Immature natural killer cell (primary cell): ENCODE measurements at places on chromosomes 6 and 20.
A peak's percentile ranks its signal among the peaks of the same experiment; 100 is the strongest.

DNA sequence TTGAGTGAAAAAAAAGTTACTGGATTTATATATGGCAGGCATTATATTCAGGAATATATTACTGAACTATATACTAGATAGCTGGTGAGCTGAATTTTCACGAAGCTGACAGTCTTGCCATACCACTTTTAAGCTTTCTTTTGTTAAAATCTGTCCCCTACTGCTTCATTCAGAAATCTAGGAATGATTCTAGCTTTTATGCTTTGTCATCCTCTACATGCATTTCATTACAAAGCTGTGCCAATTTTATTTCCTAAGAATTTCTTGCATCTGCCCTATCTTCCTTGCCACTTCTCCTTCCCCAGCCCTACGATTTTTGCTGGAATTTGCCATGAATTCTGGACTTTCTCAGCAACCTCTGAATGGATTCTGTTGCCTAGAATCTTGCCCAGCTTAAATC is 158.5 kb upstream of the ADGRB3 start:
- H3K36me3 ChIP-seq = no peaks in the 10 kb centered on the region
- H3K4me3 ChIP-seq = no peak overlapping the region
- H3K27me3 ChIP-seq = no peaks in the 10 kb centered on the region
- no peaks in the 10 kb centered on the region for H3K4me1 ChIP-seq
- no peak overlapping the region for H3K27ac ChIP-seq
- DNase-seq = no peak

DNA sequence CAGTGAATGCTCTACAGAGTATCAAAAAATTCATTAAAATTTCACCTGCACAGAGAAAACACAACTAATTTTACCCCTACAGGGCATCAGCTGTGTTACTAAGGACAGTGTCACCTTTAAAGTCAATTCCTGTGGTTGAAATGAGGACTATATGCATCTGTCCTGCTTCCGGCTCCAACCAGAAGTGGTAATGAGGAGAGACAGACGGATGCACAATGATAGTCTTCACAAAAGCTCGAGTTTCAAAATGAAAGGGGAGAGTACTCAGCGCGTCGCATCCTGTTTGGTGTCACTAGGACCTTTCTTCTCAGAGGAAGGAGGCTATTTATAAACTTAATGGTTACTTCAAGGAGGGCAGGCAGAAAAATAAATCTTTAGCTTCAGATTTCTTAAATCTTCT is 86.5 kb downstream of the LYRM4 start:
- peaks cover 61% of the 10 kb centered on the region for H3K4me1 ChIP-seq
- H3K27me3 ChIP-seq = no peaks in the 10 kb centered on the region
- H3K27ac ChIP-seq = peak overlapping the region; percentile 89
- peak overlapping the region; percentile 81 for H3K4me3 ChIP-seq

GRCh38 chr20:52943185-52943841 is 28.8 kb upstream of the TSHZ2 start:
- no peak overlapping the region for H3K27ac ChIP-seq
- H3K4me3 ChIP-seq = no peak overlapping the region
- peaks cover 7% of the 10 kb centered on the region for H3K27me3 ChIP-seq
- no peak for DNase-seq
- no peaks in the 10 kb centered on the region for H3K36me3 ChIP-seq

- DNase-seq = no peak
- peaks cover 4% of the 10 kb centered on the region for H3K36me3 ChIP-seq
- H3K4me3 ChIP-seq = no peak overlapping the region
- no peaks in the 10 kb centered on the region for H3K27me3 ChIP-seq
These were observed 19.2 kb downstream of the PDE7B start for GRCh38 chr6:135870722-135871121.

- peak overlapping the region; percentile 91 for H3K27ac ChIP-seq
- peaks cover 2% of the 10 kb centered on the region for H3K27me3 ChIP-seq
- no peaks in the 10 kb centered on the region for H3K36me3 ChIP-seq
These were observed 699 bp upstream of the HSPA1B start for GRCh38 chr6:31826793-31827285.

DNA sequence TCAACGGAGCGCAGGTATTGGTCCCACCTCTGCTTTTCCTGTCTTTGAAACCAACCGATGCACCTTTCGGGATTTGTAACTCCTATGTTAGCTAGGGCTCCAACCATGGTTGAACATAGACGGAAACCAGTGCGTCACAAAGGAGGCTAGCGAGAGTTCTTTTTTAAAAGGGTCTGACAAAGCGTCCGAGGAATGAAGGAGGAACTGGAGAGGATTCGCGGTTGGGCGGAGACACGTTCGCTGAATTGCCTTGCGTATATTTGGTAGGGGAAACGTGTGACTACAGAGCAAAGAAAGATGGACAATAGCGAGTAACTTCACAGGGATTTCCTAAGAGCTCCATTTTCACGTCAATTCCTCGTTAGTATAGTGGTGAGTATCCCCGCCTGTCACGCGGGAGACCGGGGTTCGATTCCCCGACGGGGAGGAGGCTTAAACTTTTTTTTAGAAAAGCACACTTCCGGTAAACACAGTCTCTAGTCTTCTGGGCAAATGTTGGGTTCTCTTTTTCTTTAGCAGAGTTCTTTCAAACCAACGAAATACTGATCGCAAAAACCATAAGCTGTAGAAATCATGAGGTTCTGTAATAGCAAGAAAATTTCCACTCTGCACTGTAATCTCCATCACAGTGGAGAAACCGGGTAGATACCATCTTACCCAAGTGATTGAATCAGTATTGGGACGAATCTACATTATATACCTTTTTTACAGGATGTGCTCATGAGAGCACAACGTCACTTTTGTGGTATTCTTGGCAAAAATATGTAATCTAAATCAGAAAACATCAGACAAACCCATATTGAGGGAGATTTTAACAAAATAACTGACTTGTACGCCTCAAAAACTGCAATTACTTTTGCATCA is 6.6 kb upstream of the ZNF184 start:
- no peak overlapping the region for H3K27ac ChIP-seq
- H3K4me1 ChIP-seq = peaks cover 7% of the 10 kb centered on the region
- peak; percentile 90 for DNase-seq

GRCh38 chr6:10837009-10837621 is 1.2 kb downstream of the MAK start:
- peaks cover 46% of the 10 kb centered on the region for H3K27me3 ChIP-seq
- DNase-seq = no peak
- H3K4me1 ChIP-seq = peaks cover 17% of the 10 kb centered on the region
- peak overlapping the region; percentile 55 for H3K27ac ChIP-seq
- H3K36me3 ChIP-seq = no peaks in the 10 kb centered on the region

DNA sequence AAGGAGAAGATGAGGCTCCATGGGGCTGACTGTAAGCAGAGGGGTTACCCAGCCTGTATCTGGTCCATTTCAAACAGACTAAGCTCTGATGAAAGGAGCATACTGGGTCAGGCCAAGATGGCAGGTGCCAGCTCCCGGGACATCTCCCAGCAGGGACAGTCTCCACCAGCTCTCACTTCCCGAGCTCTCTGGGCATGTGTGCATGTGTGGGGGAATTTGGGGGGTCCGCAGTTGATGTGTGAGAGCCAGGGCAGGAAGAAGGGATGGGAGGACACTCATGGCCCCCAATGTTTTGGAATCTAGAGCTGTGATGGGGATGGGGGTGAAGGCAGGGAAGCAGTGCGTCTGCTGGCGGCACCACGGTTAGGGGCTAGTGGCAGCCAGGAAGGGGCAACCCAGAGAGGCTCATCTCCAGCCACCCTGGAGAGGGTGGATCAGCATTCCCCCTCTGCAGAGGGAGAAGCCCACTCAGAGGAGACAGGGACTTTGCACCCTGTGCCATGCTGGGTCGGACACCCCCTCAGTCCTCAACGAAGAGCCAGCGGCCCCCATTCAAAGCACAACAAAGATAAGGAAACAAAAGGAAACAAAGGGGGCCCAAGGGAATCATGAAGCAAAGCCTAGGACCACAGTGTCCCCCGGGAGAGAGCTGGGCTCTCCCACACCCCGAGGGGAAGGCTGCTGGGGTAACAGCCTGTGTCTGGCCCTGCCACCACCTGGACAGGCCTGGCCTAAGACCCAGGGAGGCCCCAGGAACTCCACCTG is 52.4 kb downstream of the DSTN start:
- peaks cover 1% of the 10 kb centered on the region for H3K4me1 ChIP-seq
- DNase-seq = no peak
- H3K36me3 ChIP-seq = peaks cover 35% of the 10 kb centered on the region

- peak overlapping the region; percentile 48 for H3K4me3 ChIP-seq
- no peaks in the 10 kb centered on the region for H3K36me3 ChIP-seq
- no peak for DNase-seq
- peaks cover 2% of the 10 kb centered on the region for H3K27me3 ChIP-seq
- no peaks in the 10 kb centered on the region for H3K4me1 ChIP-seq
These were observed 609 bp downstream of the MYL9 start for GRCh38 chr20:36541768-36542488.

DNA sequence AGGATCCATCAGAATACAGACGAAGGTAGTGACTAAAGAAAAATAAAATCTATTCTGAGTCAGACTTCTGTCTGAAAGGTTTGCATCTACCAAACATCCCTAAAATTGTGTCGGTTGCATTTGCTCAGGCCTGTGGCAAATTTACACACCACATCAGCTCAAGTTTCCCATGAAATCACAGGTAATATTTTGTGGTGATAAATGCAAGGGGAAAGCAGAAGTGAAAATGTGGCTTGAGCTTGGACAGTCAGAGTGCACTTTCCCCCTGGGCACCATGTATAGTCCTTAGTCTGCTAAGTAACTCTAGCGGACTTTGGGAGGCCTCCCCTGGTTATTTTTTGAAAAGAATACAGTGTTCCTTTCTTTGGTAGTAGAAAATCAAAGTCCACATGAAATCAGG is 159.1 kb downstream of the PKHD1 start:
- no peak for DNase-seq
- H3K36me3 ChIP-seq = no peaks in the 10 kb centered on the region
- no peaks in the 10 kb centered on the region for H3K4me1 ChIP-seq
- no peak overlapping the region for H3K27ac ChIP-seq
- peaks cover 10% of the 10 kb centered on the region for H3K27me3 ChIP-seq

DNA sequence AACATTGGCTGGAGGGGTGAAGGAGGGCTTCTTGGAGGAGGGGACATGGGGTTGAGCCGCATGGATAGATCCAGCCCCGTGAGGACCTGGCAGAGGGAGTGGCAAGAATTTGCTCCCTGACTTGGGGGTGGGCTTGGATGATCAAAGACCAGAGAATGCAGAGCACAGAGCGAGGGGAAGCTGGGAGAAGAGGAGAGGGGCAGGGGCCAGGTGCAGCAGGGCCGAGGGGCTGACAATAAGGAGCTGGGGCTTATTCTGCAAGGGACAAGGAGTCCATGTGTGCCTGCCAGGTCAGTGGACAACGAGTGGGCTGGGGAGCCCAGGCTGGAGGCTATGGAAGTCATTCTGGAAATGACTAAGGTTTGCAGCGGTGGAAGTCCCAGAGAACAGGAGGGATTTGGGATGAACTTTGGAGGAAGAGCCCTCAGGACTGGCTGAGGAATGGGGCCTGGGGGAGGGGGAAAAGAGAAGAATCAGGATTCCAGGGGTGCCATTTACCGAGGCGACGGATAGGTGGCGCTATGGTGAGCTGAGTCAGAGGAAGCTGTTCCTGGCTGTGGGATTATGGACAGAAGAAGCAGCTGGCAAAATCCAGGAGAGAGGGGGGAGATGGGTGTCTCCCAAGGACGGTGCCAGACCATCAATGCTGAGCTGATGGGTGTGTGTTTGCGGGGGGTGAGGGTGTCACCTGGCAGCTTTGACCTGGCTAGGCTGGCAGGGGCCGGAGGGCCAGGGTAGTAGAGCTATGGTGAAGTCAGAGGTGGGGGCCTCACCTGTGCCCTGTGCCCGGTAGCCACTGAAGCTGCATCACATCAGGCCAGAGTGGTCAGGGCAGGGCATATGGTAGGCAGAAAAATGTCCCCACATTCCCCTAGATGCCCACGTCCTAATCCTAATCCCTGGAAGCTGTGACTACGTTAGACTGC is 7.8 kb downstream of the KCNG1 start:
- no peaks in the 10 kb centered on the region for H3K4me1 ChIP-seq
- no peak overlapping the region for H3K27ac ChIP-seq
- H3K4me3 ChIP-seq = no peak overlapping the region

DNA sequence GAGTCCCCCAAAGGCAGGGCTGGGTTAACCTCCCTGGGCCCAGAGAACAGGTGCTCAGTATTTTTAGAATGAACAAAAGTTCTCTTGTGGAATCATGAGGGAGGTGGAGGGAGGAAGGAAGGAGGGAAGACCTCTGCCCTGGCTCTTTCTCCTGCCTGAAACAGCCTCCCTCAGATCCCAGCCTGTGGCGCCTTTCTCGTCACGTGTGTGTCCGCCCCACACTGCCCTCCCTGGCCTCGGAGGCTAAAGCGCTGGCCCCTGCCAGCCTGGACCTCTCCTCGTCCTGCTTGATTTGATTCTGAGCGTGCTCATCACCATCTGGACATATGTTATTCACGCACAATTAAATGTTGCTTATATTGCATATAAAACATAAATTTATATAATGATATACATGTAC is 40.9 kb downstream of the PHACTR3 start:
- no peak for DNase-seq
- H3K27me3 ChIP-seq = peaks cover 2% of the 10 kb centered on the region
- H3K4me1 ChIP-seq = no peaks in the 10 kb centered on the region
- H3K4me3 ChIP-seq = no peak overlapping the region
- no peak overlapping the region for H3K27ac ChIP-seq

DNA sequence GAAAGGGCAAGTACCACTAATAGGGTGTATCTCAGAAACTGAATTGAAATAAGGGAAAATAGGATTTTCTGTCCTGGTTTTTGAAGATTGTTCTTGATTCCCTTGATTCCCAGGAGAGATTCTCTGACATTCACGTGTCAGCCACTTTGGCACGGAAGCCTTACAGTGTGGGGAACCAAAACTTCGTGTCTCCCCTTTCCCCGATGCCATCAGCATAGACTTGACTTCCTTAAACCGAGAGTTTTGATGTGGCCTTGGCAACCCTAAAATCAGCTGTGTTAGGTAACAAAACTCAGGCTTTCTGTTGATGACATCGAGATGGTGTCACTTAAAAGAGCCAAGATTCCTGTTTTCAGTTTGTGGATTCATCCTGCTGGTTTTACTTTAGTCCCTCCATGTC is 7.5 kb downstream of the HMGN4 start:
- peaks cover 37% of the 10 kb centered on the region for H3K4me1 ChIP-seq
- H3K27me3 ChIP-seq = no peaks in the 10 kb centered on the region
- no peak overlapping the region for H3K27ac ChIP-seq
- H3K36me3 ChIP-seq = peaks cover 19% of the 10 kb centered on the region
- no peak for DNase-seq

DNA sequence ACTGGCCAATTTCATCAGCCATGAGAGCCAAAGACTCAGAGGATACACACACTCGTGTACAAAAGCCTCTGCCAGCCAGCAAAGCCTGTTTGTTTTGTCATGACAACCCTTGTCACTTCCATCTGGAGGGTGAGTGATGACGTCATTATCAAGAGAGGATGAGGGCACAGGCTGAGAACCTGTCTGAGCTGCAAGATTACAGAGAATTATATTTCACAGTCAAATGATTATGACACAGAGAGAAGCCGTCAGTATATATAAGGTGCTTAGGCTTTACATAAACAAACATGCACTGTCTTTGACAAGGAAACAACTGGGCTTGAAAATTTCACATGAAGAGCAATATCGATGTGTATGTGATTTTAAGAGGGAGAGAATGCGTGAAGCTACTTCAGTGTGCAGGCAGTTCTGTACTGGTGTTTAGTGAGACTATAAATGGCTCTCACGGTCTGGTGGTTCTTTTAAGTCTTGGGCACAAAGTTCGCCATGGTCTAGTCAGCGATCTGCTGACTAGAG is 36.5 kb upstream of the BCLAF1 start:
- H3K27me3 ChIP-seq = no peaks in the 10 kb centered on the region
- no peaks in the 10 kb centered on the region for H3K4me1 ChIP-seq
- H3K27ac ChIP-seq = no peak overlapping the region
- H3K36me3 ChIP-seq = no peaks in the 10 kb centered on the region

GRCh38 chr6:15882915-15883314 is 220.1 kb upstream of the DTNBP1 start:
- H3K27me3 ChIP-seq = no peaks in the 10 kb centered on the region
- DNase-seq = no peak
- no peak overlapping the region for H3K27ac ChIP-seq
- no peak overlapping the region for H3K4me3 ChIP-seq
